ENCODE measurements at places on chromosomes 4 and X.

DNA sequence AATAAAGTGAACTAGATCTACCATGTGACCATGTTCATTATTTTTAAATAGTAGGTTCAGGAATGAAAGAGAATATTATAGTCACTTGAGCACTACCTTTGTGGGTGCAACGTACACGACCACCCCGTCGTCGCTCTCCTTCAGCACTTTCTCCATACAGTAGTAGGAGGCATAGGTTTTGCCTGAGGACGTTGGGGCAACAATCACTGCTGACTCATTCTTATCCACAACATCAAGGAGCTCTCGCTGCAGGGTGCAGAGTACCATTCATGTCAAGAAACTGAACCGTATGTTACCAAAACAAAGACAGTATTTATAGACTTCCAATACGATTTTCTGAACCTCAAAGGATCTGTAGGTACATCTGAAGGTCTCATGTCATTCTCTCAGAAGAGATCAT is 44.7 kb downstream of the DDX60 start:
- DNase-seq, result no peak

GRCh38 chr4:159871141-159871540 is 768.3 kb downstream of the RAPGEF2 start:
- DNase-seq, result no peak

GRCh38 chr4:168876106-168876505 is 133.9 kb downstream of the CBR4 start:
- DNase-seq, result no peak

GRCh38 chr4:74671080-74671698 is 123.1 kb downstream of the BTC start:
- peak; percentile 56 for DNase-seq

GRCh38 chr4:74375824-74376426 is 11.0 kb downstream of the EREG start:
- DNase-seq, result no peak

GRCh38 chr4:131337936-131338335 is 1811.2 kb upstream of the PCDH10 start:
- no peak for DNase-seq

DNA sequence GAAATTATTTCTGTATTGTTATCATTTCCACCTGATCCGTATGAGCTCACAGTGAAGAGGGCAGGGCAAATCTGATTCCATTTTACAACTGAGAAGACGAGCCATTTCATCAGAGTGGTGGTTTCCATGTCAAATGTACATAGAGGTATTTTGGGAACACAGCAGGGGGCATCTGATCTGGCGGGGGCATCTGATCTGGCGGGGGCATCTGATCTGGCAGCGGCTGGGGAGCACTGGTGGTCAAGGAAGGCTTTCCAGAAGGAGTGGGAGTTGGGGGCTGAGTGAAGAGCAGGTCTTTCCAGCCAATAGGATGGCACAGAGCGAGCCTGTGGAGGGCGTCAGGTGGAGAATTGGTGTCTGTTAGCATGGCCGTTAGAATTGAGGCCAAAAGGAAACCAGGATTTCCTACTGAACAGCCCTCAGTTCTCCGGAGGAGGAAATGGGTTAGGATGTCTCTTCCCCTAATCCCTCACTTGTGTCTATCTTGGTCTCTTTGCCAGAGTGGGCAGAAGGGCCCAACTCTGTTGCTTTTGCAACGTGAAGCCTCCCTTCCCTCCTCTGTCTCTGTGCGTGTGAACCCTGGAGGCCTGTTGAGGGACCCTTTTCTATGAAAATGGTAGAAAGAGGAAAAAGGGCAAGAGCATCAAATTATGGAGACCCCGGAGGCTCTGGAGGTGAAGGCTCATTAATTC is 41.3 kb downstream of the RHOH start:
- peak; percentile 30 for DNase-seq

DNA sequence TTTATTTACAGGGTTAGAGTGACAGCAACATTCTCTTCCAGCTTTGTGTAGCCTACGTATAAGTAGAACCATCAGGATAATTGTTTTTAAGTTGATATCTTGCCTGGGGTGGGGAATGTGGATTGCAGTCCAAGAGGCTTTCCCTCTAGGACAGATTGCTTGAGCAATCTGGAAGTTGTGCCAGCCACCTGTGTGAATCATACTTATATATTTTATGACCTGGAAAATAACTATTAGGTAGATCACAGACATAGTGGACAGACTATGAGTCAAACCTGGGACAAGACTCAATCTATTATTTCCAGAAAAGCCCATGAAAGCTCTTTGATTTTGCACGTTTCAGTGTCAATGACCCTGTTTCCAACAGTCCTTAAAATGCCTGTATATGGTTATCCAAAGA is 98.9 kb downstream of the TLL1 start:
- no peak for DNase-seq

DNA sequence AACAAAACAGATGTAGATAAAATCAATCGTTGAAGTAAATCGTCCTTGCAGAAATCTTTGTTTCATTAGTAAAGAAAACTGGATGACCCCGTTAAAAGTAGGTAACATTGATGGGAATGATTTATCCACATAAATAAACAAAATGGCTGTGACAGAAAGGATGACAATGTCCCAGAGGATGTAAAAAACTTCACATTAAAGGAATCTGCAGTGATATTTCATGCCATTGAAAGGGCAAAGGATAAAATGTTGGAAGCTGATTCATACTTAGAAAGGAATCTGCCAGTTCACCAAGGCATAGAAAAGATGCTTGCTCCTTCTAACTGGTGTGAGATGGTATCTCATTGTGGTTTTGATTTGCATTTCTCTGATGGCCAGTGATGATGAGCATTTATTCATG is 24.2 kb upstream of the EPGN start:
- DNase-seq, result no peak

- no peak for DNase-seq
Measured at GRCh38 chr4:184790826-184791225, 34.9 kb downstream of the ACSL1 start.

- DNase-seq, result no peak
Measured at GRCh38 chr4:115360431-115360830, 247.0 kb upstream of the NDST4 start.

GRCh38 chr4:39719804-39720580 is 22.1 kb downstream of the UBE2K start:
- DNase-seq, result no peak

GRCh38 chr4:57314636-57315035 is 204.5 kb upstream of the IGFBP7 start:
- DNase-seq, result no peak

DNA sequence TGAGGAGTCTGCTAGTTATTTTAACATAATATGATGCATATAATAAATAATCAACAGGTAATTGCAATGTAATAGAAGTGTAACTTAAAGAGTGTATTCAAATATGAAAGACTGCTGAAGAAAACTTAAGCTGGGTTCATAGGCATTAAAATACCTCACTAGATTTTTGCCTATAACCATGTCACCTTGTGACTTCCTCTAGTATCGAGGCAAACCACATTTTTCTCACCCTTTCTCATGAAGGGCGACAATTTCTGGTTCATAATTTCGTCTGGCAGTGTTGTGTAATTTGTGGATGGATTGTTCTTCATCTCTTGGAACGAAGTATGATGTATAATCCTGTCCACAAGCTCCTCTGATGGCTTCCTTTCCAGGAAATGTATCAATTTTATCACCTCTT is 16.0 kb downstream of the SULT1E1 start:
- DNase-seq, result no peak

- no peak for DNase-seq
Measured at GRCh38 chrX:150159537-150159936, 203.6 kb upstream of the MAMLD1 start.

DNA sequence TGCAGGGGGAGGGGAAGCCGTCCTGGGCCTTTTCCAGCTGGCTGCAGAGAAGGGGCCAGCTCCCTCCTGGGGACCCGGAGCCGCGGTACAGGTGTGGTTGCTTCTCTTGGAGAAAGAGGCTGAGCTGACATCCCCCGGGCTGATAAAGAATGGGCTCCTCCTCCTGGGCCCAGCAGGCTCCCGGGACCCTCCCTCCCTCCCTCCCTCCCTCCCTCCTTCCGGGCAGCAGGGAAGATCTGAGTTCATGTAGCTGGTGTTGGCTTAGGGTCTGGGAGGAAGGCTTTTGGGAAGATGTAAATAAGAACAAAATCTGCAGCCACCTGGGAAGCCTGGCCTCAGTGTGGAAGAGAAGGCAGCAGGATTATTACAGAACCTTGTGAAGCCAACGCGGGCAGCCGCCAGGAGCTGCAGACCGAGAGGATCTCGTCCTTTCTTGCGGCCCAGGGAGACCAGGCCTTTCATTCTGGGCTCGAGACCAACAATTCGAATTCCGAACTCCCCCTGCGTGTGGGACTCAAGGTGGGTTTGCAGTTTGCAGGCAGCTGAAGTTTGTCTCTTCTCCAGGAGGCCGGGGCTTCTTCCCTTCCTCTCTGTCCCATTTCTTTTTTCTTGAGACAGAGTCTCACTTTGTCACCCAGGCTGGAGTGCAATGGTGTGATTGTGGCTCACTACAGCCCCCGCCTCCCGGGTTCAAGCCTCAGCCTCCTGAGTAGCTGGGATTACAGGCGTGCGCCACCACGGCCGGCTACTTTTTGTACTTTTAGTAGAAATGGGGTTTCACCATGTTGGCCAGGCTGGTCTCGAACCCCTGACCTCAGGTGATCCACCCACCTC is at the start of gene PLCXD1:
Gene PLCXD1, plus strand, starts transcription at position 216 of the 834 bp plus-strand sequence. CDS start 2,807 bp downstream, outside the sequence.
- DNase-seq, result no peak

GRCh38 chr4:62835631-62836030 is 1573.6 kb downstream of the TECRL start:
- no peak for DNase-seq

GRCh38 chr4:57490520-57491255 is 380.5 kb upstream of the IGFBP7 start:
- DNase-seq, result no peak

GRCh38 chr4:178664621-178665020 is 1222.4 kb upstream of the AGA start:
- no peak for DNase-seq

GRCh38 chrX:11540532-11541377 is 125.0 kb downstream of the ARHGAP6 start:
- peak; percentile 72 for DNase-seq

- peak; percentile 91 for DNase-seq
Measured at GRCh38 chrX:45515262-45516215, 314.9 kb upstream of the DIPK2B start.

DNA sequence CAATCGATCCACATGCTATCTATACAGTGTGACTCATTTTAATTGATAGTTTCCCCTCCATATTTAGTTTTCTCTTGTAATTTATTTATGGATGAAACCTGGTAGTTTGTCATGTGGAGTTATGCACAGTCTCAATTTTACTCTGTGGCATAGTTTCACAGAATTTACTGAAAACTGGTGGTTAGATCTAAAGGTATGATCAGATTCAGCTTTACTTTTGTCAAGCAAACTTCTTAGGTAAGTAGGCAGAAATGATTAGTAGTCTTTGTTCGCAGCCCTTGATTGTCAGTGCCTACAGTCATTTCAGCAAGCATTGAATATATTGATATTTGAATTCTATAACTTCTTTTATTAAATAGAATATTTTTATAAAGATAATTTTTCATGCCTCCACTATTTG is 2.5 kb downstream of the ADD1 start:
- DNase-seq, result no peak

GRCh38 chrX:16096141-16096540 is 27.2 kb upstream of the GRPR start:
- no peak for DNase-seq

DNA sequence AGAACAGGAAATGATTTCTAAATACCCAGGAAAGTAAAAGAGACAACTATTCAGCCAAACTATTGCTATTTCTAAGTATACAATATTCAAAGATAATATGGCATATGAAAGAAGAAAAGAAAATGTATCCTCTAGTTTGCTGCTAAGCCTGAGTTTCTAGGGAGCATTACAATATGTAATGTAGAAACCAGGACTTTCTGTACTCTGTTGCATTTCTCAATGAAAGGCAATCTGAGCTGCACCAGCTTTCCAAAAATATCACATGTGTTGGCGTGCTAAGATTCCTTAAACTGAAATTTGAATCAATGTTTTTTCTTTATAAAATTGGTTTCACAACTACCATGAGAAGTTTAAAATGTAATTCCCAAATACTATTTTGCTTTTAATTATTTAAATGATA is 129.6 kb downstream of the ANK2 start:
- DNase-seq, result no peak

GRCh38 chr4:79865201-79865597 is 207.8 kb downstream of the ANTXR2 start:
- DNase-seq, result no peak

GRCh38 chr4:117429061-117429460 is 343.7 kb upstream of the TRAM1L1 start:
- DNase-seq, result no peak

GRCh38 chrX:131816551-131817136 is 206.5 kb upstream of the STK26 start:
- DNase-seq, result peak; percentile 89

DNA sequence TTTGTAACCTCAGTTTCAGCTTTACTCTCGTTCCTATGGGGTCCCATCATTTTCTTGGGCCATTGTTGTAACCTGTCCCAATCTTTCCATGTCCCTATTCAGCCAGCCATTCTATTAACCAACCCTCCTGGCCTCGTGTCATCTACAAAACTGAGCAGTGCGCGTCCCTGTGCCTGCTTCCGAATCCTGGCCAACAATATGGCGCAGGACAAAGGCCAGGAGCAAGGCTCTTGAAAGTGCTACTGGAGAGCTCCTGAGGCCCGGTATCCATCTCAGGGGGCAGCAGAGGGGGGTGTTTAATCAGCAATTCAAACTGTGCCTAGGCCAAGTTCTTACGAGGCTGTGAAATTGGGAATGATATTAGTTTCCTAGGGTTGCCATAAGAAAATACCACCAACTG is 41.2 kb upstream of the APLN start:
- DNase-seq, result no peak

DNA sequence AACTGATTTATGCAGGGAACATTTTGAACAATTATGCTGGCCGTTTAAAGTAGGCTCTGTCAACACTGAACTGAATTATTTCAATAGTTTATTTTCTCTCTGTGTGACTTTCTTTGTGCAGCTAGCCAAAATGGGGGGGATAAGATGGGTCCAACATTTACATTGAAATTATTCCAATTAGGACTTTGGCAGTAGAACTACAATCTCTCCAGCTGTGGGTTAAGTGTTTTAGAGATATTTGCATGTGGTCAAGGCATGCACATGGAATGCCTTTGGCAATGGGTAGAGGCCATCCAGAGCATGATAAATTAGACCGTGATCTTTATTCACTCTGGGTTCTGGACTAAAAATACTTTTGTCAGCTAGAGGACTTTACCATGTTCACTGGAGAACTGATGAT is 107.9 kb upstream of the ELOVL6 start:
- DNase-seq, result no peak

GRCh38 chr4:26377328-26378311 is 56.8 kb downstream of the RBPJ start:
- DNase-seq, result peak; percentile 86

GRCh38 chr4:103099691-103100392 is at the start of gene BDH2:
Gene BDH2 (minus strand): TSS chr4:103099834. CDS start chr4:103096254, 3,580 bp downstream.
- peak; percentile 90 for DNase-seq

- DNase-seq, result peak; percentile 36
Measured at GRCh38 chrX:20061855-20062254, 54.9 kb downstream of the MAP7D2 start.
